ENCODE measurements at places on chromosomes 16 and 17.

DNA sequence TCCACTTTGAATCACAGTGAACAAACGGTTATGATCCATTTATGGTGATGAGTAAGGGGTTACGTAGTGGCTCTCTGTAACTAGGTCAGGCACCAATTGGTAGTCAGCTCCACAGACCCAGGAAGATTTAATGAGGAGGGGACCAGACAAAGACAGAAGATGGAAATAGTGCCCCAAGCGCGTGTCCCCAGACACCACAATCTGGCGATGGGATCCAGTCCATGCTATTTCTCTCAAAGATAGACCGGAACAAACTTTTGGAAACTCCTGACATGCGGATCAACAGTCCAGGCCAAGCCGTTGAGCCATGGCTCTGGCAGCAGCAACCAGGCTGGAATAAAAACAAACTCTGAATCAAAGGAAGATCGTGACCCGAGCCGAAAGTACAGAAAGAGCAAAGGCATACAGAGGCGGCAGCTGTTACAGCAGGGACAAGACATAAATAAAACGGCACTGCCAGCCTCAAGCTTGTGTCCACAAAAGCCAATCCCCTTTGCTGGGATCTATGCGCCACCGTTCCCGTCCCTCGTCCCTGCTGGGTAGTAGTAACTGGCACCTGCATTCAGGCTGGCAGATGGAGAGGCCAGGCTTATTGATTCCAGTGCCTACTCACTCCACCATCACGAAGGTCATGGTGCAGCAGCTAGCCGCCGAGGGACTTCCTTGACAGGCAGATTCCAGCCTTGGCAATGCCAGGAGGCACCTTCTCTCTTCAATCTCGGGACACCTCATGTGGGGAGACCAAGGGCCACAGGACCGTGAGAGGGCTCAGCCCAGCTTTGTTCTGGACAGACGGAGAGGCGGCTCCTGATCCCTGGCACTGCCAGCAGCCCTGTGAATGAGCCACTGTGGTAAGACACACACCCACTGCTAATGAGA, 50.2 kb downstream of the CDH11 start:
- no peak for DNase-seq

DNA sequence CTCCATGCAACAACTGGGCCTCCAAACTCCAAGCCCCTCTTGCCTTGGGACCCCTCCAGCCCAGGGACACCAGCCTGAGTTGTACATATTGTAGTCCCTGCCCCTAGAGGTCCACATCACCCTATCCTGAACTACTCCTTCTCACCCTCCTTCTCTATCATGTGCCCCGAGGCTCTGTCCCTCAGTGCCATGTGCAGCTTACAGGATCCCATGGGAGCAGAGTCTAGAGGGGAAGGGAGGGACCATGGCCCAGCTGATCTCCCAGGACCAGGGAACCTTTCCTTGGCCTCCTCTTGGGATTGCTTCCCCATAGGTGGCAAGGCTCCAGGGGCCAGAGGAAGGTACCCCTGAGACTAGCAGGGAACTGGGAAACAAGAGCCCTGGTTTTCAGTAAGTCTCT, 35.3 kb downstream of the TMEM132E start:
- no peak for DNase-seq

DNA sequence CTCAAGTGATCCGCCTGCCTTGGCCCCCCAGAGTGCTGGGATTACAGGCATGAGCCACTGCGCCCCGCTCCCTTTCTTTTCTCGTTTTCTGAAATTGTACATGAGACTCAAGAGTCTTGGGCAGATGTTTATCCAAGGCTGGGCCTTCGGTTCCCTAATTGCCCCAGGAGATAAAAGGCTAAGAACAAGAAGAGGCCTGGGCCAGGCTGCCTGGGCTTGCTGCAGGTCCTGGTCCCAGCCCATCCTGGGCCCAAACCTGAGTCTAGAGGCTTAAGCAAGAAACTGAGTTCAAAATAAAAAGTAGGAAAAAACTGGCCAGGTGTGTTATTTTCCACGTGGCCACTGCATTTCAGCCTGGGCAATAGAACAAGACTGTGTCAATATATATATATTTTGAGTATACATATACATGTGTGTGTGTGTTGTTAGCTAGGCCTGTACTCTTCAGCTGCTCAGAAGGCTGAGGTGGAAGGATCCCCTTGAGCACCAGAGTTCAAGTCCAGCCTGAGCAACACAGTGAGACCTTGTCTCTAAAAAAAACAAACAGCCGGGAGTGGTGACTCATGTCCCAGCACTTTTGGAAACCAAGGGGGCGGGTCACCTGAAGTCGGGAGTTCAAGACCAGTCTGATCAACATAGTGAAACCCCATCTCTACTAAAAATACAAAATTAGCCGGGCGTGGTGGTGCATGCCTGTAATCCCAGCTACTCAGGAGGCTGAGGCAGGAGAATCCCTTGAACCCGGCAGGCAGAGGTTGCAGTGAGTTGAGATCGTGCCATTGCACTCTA, 6.8 kb upstream of the CLUH start:
- no peak for DNase-seq

DNA sequence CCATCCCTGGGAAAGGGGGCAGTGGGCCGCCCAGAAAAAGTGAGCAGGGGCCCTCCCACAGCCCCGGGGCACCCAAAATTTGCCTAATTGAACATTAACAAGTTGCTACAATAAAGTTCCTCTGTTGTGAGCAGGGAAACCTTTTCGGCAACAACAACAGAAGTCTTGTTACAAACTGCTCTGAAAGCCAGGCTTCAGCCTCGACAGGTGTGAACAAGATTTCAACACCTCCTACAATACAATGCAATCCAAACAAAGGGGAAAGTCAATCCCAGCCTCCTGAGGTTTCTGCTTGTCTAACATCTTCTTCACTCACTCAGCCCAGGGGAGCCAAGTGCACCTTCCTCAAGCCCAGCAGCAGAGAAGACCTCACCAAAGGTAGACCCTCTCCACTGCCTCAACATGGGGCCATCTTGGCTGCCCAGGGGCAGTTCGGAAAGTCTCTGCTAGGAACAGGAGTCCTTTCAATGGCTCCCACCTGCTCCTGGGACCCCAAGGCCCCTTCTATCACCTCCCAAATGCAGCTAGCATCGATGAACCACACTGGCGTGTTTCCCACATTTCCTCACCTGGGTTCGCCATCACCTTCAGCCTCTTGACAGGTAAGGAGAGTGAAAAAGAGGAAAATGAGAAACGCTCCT, 19.1 kb downstream of the ZFHX3 start:
- no peak for DNase-seq

DNA sequence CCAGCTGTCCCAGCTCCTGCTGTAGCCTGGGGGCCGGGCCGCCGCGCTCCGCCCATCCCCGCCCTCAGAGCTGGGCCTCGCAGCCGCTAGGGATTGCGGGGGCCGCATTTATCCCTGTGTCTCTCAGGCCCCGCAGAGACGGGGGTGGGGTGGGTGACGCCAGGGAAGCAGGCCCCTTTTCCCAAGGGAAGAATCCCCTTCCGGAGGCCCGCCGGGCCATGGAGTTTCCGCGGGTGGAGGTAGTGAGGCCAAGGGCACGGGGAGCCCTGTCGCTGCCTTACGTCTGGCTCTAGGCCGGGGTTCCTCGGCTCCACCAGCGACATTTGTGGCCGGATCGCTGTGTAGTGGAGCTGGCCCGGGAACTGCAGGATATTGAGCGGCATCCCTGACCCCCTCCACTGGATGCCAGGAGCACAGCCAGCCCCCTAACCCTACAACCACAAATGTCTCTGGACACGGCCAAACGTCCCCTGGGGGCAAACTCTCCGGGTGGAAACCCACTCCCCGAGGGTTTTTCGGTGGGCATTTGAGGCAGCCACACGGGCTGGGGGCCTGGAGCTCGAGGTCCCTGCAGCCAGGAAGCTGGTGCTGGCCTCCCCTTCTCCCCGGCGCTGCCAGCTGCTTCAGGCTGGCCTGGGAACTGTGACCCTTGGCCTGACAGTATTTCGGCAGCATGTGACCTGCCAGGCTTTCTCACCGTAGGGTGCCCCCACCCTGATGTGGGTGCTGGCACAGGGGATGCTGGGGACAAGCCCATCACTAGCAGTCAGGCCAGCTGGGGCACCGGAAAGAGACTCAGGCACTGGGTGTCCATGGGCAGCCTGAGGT, 12.0 kb upstream of the CD300A start:
- DNase-seq: no peak

DNA sequence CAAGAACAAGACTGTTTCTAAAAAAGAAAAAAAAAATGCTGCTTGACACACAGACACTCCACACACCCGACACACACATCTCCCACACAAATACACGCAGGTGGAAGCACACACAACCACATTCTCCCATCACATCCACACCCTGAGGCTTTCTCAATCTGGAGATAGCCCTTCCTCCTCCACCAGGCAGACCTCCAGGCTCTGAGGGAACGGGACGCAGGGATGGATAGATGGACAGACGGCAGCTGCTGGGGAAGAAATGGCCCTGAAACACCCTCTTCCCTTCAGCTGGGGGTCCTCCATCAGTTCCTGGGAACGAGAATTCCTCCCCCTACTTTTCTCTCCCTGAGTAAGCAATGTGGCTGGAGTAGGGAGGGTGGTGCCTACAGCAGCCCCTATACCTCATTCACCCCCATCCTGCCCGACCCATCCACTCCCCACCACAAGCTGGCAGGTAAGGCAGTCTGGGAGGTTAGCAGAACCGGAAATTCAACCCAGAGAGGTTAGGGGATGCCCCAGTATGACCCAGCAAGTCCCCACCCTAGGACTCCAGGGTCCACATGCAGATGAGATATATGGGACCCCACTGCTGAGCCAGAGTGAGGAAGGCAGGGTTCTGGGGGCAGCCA, 4.1 kb upstream of the LITAFD start:
- DNase-seq: no peak

DNA sequence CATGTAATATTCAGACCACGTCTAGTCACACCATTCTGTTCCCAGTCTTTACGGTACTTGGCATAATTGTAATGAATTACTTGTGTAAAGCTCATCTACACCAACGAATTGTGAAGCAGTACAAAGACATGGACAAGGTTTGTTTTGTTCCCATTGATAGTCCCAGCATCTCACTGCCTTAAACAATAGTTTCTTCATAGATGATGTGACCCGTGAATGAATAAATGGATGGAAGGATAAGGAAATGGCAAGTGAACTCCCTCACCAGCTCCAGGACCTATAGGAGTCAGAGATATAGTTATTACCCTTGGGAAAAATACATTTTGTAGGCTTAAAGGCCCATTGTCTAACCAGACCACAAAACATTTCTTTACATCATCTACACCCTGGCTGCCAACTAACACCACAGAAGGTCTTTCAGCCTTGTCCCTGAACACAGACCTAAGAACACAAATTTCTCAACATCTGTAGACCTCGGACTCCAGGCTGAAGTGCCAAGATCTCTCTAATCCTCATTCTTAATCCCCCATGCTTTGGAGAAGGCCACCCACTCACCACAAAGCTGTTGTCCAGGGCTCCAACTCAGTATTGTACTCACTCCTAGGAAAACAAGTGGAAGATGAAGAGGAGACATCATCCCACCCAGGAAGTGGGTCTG, 38.2 kb downstream of the MAF start:
- no peak for DNase-seq

DNA sequence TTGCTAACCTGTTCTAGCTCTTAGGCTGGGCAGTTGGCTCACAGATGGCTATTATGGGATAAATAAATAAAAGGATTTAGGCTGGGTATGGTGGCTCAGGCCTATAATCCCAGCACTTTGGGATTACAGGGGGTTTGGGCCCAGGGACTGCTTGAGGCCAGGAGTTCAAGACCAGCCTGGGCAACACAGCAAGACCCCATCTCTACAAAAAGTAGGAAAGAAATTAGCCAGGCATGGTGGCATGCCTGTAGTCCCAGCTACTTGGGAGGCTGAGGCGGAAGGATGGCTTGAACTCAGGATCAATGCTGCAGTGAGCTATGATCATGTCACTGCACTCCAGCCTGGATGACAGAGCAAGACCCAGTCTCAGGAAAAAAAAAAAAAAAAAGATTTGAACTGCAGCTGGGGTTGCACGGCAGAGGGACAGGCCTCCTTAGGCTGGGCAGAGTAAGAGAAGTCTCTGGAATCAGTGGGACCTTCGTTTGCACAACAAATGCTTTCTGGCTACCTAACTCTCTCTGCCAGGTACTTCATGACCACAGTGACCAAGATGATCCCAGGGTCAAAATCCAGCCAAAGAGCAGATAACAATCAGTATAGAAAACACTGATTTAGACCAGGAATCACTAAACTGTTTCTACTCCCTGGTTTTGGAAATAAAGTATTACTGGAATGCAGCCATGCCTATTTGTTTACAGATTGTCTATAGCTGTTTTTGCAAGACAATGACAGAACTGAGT, 6.8 kb downstream of the RUSF1 start:
- no peak for DNase-seq

- DNase-seq: no peak
Measured at GRCh38 chr17:80596760-80597608, 52.3 kb downstream of the RPTOR start.

GRCh38 chr16:24721830-24722238, 7.6 kb upstream of the TNRC6A start:
- no peak for DNase-seq

- DNase-seq: no peak
Measured at GRCh38 chr17:81339534-81340296, 44.6 kb upstream of the SLC38A10 start.

GRCh38 chr17:76085731-76086366, 6.9 kb downstream of the ZACN start:
- DNase-seq: no peak

DNA sequence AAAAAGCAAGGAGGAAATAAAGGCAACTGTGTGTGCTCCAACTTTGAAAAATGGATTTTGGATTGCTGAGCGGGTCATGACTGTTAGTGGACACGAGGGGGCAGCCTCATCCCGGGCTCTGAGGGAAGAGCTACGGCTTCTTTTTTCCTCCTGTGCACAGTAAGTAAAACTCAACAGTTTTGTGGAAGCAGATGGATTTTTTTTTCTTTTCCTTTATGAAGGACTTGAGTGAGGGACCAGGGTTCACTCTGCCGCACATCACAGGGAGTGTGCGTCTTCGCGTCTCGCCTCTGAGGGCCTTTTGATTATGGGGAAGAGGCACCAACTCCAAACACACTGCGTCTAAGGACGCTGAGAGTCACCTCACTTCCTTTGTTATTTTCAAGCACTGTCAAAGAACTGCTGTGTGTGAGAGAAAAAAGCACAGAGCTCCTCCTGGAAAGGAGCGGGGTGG, 80.3 kb upstream of the GOT2 start:
- DNase-seq: peak; percentile 20

DNA sequence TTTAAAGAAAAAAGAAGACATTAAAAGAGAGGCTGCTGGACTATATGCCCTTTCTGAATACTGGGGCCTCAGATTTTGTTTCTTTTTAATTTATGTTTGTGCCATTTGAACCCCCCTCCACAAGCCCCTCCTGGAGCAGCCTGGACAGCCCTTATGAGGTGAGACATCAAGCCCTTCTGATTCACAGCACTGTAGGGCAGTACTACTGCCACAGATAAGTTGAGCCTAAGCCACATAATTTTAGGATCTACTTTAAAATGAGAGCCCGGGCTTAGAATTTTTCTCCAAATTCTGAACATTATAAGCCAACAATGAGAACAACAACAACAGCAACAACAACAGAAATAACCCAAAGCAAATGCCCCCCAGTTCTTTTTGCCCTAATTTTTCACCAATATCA, 256.9 kb upstream of the SALL1 start:
- DNase-seq: no peak

- DNase-seq: no peak
Measured at GRCh38 chr17:45430738-45431530, 1.7 kb downstream of the ARHGAP27 start.
